GM12878 (cell line): ENCODE measurements at places on chromosomes 4 and X.

DNA sequence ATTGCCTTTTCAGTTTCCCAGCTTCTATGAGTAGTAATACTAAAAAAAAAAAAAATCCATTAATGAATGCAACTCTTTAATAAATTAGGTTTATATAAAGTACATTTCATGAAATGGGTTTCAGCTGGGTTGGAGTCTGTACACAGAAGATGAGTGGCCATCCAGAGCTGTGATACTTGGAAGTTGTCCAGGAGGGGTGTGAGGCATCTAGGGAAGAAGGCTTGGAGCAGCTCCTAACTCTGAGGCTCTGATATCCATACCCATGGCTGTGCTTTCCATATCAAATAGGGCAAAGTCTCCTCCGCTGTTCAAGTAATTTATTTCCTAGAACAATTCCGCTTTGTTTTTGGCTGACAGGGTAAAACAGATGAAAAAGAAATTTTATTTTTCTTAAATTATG is 423.3 kb upstream of the TENM3 start:
- no peak overlapping the region for H3K27ac ChIP-seq
- H3K4me3 ChIP-seq = no peak overlapping the region
- no peaks in the 10 kb centered on the region for H3K27me3 ChIP-seq
- no peaks in the 10 kb centered on the region for H3K36me3 ChIP-seq
- DNase-seq = no peak

- DNase-seq = no peak
- H3K4me3 ChIP-seq = no peak overlapping the region
- no peaks in the 10 kb centered on the region for H3K4me1 ChIP-seq
- H3K36me3 ChIP-seq = no peaks in the 10 kb centered on the region
Observed at GRCh38 chrX:134688839-134689238, 30.6 kb upstream of the PLAC1 start.

GRCh38 chrX:22110729-22111494 is 78.8 kb downstream of the PHEX start:
- no peak overlapping the region for H3K27ac ChIP-seq
- H3K4me1 ChIP-seq = no peaks in the 10 kb centered on the region
- no peak overlapping the region for H3K4me3 ChIP-seq
- no peaks in the 10 kb centered on the region for H3K27me3 ChIP-seq
- no peak for DNase-seq

GRCh38 chr4:90357117-90357710 is 230.0 kb downstream of the CCSER1 start:
- H3K36me3 ChIP-seq = no peaks in the 10 kb centered on the region
- H3K4me1 ChIP-seq = no peaks in the 10 kb centered on the region
- no peak overlapping the region for H3K4me3 ChIP-seq
- H3K27me3 ChIP-seq = no peaks in the 10 kb centered on the region
- no peak overlapping the region for H3K27ac ChIP-seq
- DNase-seq = no peak
